Muscle of back (tissue), 13 donors: ENCODE measurements at places on chromosomes 3 and 15.

DNA sequence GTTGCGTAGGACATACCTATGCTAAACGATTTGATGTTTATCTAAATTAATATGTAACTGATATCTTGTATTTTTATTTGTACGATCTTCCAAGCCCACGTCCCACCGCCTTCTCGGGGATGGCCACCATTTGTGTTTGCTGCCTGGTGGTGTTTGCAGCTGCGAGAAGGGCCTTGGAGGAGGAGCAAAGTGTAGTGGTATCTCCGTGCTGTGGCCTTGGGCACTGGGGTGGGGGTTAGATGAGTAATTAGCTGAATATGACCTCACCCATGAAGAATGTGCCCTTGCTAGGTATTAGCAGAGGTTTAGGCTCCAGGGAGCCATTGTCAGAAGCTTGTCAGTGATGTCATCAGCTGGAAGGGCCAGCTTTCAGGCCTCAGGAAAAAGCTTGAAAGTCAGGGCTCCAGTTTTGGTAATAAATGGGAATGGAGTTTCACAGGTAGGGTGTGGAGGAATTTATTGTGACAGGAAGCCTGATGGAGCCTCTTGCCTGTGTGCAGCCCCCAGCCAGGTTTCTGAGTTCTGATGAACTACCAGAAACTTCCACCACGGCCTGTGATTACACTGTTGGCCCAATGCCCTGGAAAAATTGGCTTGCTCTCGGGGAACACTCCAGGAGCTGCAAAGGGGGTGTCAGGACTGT, 41.0 kb downstream of the FLNB start:
- DNase-seq = no peak

GRCh38 chr15:46710401-46710960, 1006.8 kb upstream of the SEMA6D start:
- DNase-seq = no peak

GRCh38 chr3:24232784-24233183, 261.9 kb downstream of the THRB start:
- DNase-seq = no peak

GRCh38 chr3:15318661-15319060, 13.7 kb downstream of the SH3BP5 start:
- DNase-seq = no peak

GRCh38 chr3:155690921-155691320, 54.0 kb downstream of the PLCH1 start:
- no peak for DNase-seq

- DNase-seq = no peak
Measured at GRCh38 chr15:78038585-78039247, 38.8 kb downstream of the TBC1D2B start.

DNA sequence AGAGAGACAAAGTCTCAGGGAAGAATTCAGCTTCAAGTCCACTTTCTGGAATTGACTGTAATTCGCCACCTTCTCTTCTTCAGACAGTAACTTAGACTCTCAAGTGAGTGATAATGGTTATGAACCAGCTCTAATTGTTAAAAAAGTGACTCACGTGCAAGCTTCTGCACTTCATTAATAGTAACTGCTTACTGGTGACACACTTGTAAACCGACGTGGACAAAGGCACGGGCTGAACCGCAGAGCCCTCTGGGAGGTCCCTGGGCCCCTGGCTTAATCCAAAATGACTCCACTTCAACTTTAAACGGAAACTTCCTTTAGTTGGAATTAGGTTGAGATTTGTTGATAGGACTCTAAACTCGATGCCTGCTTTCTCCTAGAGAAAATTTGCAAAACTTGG, 17.0 kb downstream of the MUC4 start:
- DNase-seq = no peak
